H1 (cell line): ENCODE measurements at places on chromosomes 1 and 21. TPM values are rescaled to one million over a fixed set of nuclear protein-coding genes. Genes with fewer than 3 reads are reported as not detected.

- DNase-seq = no peak
- no peak overlapping the region for H3K4me3 ChIP-seq
- peaks cover 5% of the 10 kb centered on the region for H3K36me3 ChIP-seq
Measured at GRCh38 chr21:43034101-43034500, 41.5 kb downstream of the CBS start.

The KTI12 gene
- 16.2 and 17.0 TPM in 2 replicates for polyA plus RNA-seq

The NUP210L gene
- not detected in 2 replicates for polyA plus RNA-seq

GRCh38 chr1:48493970-48494769 lies 22.2 kb upstream of the SPATA6 start:
- H3K27ac ChIP-seq = no peak overlapping the region
- no peak for DNase-seq
- H3K4me3 ChIP-seq = no peak overlapping the region
- H3K27me3 ChIP-seq = no peaks in the 10 kb centered on the region
- peaks cover 11% of the 10 kb centered on the region; the same call in 1 of the 2 replicates for H3K4me1 ChIP-seq
- no peaks in the 10 kb centered on the region for H3K36me3 ChIP-seq

DNA sequence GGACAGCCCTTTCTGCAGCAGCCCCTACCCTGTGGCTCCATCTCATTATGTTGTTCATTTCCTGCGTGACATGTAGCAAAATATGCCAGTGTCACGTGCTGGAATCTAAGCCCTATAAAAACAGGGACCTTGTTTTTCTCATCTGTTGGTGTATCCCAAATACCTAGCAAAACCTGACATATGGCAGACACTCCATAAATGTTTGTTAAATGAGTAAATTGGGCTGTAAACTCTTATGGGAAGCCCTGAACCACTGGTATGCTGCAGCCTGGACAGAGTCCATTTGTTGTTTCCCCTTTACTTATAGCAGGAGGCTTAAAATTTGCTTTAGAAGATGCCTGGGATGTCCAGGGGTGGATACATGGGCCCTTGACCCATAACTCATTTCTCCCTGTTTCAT lies 363.8 kb downstream of the NPHP4 start:
- no peak overlapping the region for H3K27ac ChIP-seq
- no peaks in the 10 kb centered on the region for H3K36me3 ChIP-seq
- no peaks in the 10 kb centered on the region; the same call in 1 of the 2 replicates for H3K27me3 ChIP-seq
- no peak for DNase-seq
- H3K4me1 ChIP-seq = no peaks in the 10 kb centered on the region

The PPFIA4 gene
- 9.0 and 12.5 TPM in 2 replicates for polyA plus RNA-seq
